Endothelial cell (in vitro differentiated cells): ENCODE measurements at places on chromosomes 11 and 22. TPM values are rescaled to one million over a fixed set of nuclear protein-coding genes. Genes with fewer than 3 reads are reported as not detected.

MYEOV gene
- not detected for total RNA-seq

PUS3 gene
- total RNA-seq = 13.1 TPM

ISX gene
- not detected for total RNA-seq

TMEM151A gene
- total RNA-seq = not detected

- DNase-seq = no peak
These were observed 7.4 kb downstream of the TMEM9B start for GRCh38 chr11:8956860-8957259.

GRCh38 chr11:6268820-6269219 lies 9.2 kb downstream of the CCKBR start:
- no peak for DNase-seq

GRCh38 chr22:24420977-24421343 lies 6.4 kb upstream of the ADORA2A start:
- no peak for DNase-seq

- DNase-seq = no peak
These were observed 7.5 kb upstream of the KRTAP5-7 start for GRCh38 chr11:71519546-71519945.

GRCh38 chr11:69651834-69652620 lies 11.1 kb downstream of the CCND1 start:
- DNase-seq = no peak

DNA sequence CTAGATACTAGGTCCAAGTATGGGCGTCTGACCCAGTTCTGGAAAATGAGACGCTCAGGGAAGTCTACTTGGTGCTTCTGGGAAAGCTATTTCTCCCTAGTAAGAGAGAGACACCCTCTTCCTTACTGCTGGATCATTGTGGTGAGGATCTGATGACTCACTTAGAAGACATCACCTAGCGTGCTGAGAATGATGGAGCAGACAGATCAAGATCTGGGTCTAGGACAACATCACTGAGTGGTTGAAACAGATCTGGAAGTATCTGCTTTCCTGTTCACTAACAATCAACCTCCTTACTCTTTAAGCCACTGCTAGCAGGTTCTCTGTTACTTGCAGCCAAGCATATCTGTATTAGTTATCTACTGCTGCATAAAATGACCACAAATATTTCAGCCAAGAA lies 38.3 kb upstream of the HMGXB4 start:
- no peak for DNase-seq
